ENCODE measurements at places on chromosomes 1 and 21.

DNA sequence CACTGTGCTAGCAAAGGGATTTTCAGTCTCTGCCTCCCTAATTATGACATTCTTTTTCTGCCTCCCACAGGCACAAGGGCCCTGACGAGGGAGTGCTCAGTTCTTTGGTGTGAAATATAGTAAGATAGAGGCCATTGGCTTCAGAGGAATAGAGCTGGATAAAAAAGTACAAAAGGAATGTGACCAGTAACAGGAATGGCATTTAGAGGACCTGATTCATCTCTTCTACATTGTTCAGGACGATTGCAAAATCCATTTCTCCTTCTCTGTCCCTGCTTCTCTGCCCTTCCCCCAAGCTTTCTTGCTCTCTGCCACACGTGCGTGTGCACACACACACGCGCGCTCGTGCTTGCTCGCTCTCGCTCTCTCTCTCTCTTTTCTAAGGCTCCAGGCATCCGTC, 668.2 kb downstream of the KIF26B start:
- DNase-seq = no peak

DNA sequence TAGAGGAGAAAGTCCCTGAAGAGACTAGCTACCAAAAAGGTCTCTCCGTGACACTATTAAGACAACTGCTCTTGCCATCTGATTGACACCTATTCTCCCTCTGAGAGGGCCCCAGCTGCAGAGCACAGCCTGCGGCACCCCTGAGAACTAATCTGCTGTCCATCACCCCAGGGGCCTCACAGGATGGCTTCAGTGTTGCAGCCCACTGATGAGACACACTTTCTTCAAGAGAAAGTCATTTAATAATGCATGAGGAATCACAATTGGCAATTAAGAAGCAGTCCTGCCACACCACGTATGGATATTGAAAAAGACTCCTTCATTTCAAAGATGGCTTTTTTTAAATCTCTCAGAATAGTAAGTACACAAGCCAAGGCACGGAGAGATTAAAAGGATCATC, 48.9 kb downstream of the CAPN8 start:
- no peak for DNase-seq

GRCh38 chr1:235945775-235946570, 79.3 kb upstream of the LYST start:
- peak; percentile 53 for DNase-seq

DNA sequence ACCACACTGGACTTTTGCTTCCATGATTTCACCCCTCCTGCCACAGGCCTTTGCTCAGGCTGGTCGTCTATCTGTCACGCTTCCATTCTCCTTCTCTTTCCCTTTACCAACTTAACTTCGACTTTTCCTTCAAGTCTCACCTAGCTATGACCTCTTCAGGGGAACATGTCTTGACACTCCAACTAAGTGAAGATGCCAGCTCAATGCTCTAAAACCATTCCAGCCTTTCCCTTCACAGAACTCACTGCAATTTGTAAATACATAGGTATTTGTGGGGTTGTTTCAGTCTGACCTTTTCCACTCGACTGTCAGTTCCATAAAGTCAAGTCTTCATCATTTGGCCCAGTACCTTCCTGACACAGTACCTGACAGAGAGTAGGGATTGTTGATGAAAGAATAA, 358.6 kb upstream of the CAMK1G start:
- no peak for DNase-seq

- no peak for DNase-seq
These were observed 1570.6 kb downstream of the BRINP3 start for GRCh38 chr1:188906921-188907641.

- DNase-seq = no peak
These were observed 32.6 kb downstream of the TOMM20 start for GRCh38 chr1:235095938-235096562.

DNA sequence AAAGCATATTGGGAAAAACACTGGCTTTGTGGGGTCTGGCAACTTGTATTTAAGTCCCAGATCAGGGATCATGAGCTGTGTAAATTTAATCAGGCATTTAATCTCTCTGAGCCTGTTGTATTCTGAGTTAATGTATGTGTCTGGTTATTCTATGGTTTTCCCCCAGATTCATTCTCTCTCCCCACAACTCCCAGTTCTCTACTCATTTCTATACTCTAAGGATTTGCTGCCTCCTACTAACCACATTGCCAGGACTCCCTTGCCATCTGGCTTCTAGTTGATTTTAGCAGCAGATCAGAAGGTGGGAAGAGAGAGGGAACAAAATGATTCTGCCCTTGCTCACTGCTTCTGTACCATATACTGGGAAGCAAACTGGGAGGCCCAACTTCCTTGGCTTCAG, 31.4 kb upstream of the S1PR1 start:
- no peak for DNase-seq

DNA sequence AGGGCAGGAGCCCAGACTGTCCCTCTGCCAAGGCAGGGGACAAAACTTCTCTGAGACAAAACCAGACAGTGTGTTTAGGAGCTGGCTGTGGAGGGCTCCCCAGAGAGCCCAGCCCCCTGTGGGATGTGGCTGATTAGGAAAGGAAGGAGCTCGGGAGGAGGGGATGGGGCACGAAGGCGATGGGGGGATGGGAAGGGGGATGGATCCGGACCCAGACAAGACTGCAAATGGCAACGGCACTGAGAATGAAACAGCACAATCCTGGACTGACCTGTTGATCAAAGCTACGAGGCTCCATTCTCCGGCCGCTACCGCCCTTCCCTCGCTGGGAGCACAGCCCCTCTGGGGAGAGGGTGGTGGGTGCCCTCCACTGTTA, 33.1 kb downstream of the FOXO6 start:
- no peak for DNase-seq

All from activated CD8-positive, alpha-beta memory T cell treated with anti-CD3 and anti-CD28 coated beads for 24 hours (primary cell).